ENCODE measurements at places on chromosomes 12 and 14.

DNA sequence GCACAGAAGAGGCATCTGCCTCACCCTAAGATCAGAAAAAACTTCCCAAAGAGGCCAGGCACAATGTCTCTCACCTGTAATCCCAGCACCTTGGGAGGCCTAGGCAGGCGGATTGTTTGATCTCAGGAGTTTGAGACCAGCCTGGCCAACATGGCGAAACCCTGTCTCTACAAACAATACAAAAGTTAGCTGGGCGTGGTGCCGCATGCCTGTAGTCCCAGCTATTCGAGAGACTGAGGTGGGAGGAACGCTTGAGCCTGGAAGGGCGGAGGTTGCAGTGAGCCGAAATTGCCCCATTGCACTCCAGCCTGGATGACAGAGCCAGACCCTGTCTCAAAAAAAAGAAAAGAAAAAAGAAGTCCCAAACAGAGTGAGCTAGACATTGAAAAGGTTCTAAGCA lies 4.5 kb downstream of the ZBTB1 start:
- no peak for DNase-seq

DNA sequence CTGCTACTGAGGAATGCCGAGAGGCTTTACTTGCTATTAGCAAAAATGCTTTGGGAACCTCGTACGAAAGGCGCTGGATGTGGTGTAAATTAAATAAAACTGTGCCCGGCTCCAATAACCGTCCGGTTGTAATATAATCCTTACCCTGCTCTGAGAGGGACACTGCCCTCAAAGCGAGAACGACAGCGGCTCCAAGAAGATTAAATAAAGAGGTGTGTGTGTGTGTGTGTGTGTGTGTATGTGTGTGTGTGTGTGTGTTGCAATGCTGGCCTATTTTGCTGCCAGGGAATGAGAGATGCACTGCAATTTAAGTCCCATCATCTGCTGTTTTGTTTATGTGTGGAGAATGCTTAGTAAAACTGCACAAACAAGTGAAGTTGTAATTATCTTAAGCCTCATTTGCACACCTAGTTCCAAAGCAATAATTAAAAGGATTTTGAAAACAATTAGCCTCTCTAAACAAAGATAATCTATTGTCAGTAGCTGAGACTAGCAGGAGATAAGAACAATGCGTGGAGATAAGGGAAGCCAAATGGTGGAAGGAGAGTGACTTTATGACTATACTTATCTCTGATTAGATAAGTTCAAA lies 1.2 kb upstream of the SIX1 start:
- no peak for DNase-seq

DNA sequence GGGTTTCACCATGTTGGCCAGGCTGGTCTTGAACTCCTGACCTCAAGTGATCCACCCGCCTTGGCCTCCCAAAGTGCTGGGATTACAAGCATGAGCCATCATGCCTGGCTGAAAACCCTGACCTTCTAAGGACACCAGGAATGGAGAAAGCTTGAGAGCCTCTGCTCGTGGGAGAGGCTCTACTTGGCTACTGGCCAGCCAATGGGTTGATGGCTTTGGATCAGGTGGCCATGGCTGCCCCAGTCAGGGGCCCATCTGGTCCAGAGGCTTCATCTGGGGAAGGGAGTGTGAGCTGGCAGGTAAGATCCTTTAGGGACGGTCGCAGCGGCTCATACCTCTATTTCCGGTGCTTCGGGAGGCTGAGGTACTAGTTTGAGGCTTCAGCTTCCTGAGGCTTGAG lies 42.5 kb upstream of the PPP1CC start:
- DNase-seq: no peak

- no peak for DNase-seq
Observed at GRCh38 chr12:66929121-66929520, 250.2 kb upstream of the GRIP1 start.

DNA sequence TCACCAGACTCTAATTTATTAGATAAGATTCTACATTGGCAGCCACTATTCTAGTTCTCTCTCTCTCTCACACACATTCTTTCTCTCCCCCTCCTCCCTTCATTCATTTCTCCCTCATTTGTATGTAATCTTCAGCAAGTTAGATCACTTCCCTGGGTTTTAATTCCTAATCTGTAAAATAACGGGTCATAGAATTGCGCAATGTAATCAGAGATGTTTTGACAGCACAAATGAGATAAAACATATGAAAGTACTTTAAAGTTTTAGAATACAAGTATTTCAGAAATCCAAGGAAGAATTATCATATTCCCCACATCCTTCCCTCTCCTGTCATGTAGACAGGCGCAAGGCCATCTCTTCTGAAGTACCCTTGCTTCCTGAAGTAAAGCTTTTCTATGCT lies 21.7 kb downstream of the STYK1 start:
- no peak for DNase-seq

DNA sequence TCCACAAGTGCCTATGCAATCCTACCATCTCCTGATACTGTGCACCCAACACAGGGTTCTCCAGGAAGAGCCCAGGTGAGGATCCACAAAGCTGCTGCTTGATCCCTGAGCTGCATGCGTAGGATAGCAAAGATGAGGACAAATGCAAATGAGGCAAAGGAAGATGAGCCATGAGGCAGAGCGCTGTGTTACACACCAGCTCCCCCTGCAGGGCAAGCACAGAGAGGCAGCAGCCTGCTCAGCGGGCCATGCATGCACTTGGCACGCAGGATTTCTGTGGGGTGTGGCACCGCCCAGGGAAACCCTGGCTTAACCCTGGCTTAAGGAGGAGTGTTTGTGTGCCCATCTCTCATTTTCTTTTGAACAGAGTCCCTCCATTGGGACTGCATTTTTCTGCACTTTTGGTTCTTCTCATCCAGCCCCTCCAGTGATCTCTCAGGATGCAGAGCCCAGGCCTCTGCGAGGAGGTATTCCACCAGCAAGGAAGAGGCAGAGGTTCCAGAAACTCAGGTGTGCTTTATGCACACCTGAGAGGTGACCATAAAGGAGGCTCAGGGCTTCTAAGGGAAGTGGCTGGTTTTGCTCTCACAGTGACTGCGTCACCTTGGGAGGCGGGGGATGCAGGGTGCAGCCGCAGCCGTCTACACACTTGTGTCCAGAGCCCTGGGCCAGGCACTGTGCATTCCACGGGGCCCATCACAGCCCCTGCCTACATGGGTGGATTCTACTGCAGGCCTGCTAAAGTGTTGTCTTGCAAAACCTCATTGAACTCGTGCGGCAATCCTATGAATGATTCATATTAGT lies 973.3 kb upstream of the TMEM132C start:
- peak; percentile 59 for DNase-seq

GRCh38 chr12:120481022-120481767 lies 11.6 kb upstream of the SRSF9 start:
- no peak for DNase-seq

DNA sequence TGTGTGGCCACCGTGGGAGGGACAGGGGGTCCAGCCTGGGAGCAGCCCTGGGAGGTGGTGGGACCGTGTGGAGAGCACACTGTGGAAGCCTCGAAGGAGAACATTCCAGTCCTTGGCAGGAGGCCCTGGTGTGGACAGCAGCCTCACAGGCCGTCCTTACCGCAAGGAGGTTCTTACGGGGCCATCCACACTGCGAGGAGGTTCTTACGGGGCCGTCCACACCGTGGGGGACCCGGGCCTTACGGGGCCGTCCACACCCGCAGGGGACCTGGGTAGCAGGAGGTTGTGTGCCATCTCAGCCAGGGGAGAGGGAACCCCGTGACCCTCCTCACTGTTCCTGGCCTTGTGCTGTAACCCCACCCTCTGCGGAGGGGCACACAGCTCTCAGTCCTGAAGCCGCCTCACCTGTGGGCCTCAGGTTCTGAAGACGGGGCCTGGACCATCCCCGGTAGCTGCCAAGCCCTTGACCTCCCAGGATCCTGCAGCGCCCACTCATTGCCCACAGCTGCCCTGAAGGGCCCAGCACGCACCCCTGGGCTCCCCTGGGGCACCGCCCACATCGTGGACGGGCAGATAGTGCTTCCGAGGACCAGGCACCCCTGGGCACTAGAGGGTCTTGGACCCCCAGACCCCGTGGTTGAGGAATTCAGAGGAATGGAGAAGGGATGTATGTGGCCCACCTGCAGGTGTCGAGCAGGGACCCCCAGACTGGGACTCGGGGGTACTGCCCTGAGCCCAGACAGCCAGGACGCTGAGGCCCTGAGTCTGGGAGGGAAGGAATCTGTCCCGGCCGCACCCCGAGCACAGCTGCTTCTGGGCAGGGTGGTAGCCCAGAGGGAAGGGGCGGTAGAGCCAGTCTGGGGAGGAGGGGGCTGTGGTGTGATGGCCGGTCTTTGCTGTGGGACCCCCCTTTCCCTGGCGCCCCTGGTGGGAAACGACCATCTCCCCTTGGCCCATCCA lies 37.3 kb downstream of the LRCOL1 start:
- no peak for DNase-seq

DNA sequence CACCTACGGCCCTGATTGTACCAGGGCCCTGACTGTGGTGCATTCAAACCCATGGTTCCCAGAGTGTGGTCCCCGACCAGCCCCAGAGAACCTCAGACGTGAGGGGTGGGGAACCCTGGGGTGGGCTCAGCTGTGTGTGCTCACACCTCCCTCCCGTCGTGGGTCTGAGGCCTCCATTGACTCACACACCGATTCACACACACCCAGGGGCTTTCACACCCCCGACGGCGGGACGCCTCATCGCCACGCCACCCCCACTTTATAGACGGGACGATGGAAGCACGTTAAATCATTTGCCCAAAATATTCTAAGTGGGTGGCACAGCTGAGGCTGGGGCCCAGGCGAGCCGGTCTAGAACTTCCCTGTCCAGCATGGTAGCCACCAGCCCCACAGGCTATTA lies 3.4 kb upstream of the FBRSL1 start:
- no peak for DNase-seq

DNA sequence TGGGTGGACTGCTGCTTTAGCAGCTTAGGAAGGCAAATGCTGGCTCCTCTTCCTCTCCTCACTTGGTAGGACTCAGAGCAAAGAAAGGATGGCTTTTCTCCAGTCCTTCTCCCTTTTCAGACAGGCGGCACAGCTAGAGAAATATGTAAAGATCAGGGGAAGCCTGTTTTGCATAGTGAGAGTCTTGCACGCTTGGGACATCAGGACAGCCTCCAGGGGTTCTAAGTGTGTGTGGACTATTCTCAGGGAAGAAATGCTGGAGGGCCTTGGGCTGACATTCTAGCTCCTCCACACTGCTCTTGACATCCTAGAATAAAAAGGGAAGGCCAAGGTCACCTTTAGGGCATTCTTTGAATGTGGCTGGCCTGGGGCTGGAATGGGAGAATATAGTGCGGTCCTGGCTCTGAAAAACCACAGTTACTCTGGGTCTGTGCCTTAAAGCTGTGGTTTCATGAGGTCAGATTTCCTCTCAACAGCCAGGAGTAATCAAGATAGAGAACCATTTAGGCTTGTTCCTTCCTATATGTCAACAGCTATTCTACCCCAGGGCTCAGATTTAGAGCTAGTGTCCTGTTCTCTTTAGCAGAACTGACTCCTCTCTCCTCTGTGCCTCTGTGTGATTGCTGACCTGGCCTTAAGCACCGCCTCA lies 24.3 kb downstream of the CMA1 start:
- peak; percentile 18 for DNase-seq

DNA sequence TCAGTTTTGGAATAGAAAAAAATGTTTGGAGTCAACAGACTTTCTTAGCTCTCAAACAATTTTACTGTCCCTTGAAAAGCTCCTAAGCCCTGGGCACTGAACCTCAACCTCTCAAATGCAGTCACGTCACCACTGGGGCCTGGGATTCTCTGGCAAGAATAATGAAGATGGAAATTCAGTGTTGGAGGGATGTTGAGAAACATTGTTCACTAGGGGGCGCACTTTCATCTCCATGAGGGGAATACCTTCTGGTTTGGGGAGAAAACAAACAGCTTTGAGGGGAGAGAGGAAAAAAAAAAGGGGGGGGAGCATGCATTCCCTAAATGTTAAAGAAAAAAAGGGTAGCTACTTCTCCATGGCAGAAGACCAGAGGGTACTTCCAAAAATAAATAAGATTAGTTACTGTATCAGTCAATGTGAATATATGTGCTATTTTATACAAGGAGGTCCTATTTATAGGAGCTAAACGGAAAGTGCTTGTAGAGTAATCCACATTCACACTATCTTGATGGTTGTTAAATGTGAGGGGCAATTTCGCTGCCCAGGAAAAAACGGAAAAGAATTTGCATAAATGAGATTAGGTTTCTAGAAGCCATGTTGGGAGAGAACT lies 5.8 kb upstream of the TBPL2 start:
- peak; percentile 51 for DNase-seq

- DNase-seq: no peak
Observed at GRCh38 chr14:102644523-102644922, 52.1 kb downstream of the RCOR1 start.

DNA sequence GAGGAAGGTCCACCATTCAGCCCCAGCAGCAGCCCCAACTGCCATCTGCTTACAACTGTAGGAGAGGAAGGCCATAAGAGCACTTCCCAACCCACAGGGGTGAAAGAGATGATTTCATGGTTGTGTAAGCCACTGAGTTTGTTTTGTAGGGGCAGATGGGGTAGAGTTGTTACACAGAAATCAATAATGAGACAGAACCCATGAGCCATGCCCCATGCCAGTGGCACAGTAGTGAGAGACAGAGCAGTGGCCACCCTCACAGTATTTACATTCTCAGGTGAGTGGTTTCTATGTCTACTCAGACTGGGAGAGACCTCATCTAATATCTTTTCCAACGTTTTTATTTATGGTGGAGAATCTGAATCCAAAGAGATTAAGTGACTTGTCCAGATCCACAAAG lies 68.6 kb downstream of the NUAK1 start:
- no peak for DNase-seq

GRCh38 chr14:105529569-105530284 lies 3.3 kb downstream of the TMEM121 start:
- DNase-seq: no peak

DNA sequence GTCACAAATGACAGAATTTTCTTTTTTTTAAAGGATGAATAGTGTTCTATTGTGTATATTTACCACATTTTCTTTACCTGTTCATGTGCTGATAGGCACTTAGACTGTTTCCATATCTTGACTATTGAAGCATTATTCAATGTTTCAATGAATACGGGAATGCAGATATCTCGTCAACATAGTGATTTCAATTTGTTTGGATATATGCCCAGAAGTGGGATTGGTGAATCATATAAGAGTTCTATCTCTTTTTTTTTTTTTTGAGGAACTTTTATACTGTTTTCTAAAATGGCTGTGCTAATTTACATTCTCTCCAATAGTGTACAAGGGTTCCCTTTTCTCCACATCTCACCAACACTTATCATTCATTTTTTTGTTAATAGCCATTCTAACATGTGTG lies 97.9 kb upstream of the FAR2 start:
- no peak for DNase-seq

GRCh38 chr12:1584326-1584725 lies 10.1 kb downstream of the FBXL14 start:
- no peak for DNase-seq

DNA sequence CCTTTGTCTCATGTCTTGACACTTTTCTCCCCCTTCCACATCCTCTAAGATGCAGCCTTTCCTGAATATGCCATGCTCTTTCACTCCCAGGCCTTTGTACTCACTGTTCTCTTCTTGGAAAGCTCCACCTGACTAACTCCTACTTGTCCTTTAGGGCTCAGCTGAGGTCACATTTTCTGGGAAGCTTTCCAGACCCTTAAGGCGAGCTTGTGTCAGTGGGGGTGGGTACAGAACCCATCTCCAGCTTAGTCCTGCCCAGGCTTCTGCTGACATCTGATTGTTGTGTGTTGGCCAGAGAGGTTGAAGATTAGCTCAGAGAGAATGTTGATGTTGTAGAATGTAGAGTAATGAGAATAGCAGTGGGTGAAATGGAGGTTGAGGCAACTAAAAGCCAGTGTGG lies 2.9 kb upstream of the TSFM start:
- no peak for DNase-seq
